ENCODE measurements at places on chromosomes 6 and 20. TPM values are rescaled to one million over a fixed set of nuclear protein-coding genes. Genes with fewer than 3 reads are reported as not detected.

The CPNE5 gene
- total RNA-seq: 36.7 TPM

The KCNK15 gene
- 3.7 TPM for total RNA-seq

The PNPLA1 gene
- 0.20 TPM for total RNA-seq

The NMBR gene
- not detected for total RNA-seq

The TP53INP2 gene
- total RNA-seq: 66.0 TPM

The HLA-DRB5 gene
- 28.4 TPM for total RNA-seq

The PERP gene
- 46.3 TPM for total RNA-seq

The CAGE1 gene
- not detected for total RNA-seq

The HLA-DOB gene
- total RNA-seq: not detected

The FAM184A gene
- total RNA-seq: 2.2 TPM

The NKX2-2 gene
- not detected for total RNA-seq

The RAET1E gene
- total RNA-seq: 4.3 TPM

The IL17F gene
- not detected for total RNA-seq

The ZBTB12 gene
- total RNA-seq: 0.52 TPM

The GATA5 gene
- total RNA-seq: 6.9 TPM

The PRKN gene
- 19.3 TPM for total RNA-seq

The DNAH8 gene
- 0.04 TPM for total RNA-seq

The MYLK4 gene
- 3.6 TPM for total RNA-seq

The JAG1 gene
- 32.8 TPM for total RNA-seq

The LY6G6F gene
- total RNA-seq: not detected

The MUCL3 gene
- total RNA-seq: not detected

The SPAG4 gene
- total RNA-seq: 4.6 TPM

The HIVEP2 gene
- total RNA-seq: 28.6 TPM

The HNF4A gene
- total RNA-seq: not detected

The RHAG gene
- total RNA-seq: 1.3 TPM

The BPIFB1 gene
- not detected for total RNA-seq

The DCDC2 gene
- total RNA-seq: not detected

The PGC gene
- not detected for total RNA-seq

The BTN2A1 gene
- total RNA-seq: 7.6 TPM

The PCSK2 gene
- 2.6 TPM for total RNA-seq

The PRRT1 gene
- total RNA-seq: 0.70 TPM

The RNF144B gene
- total RNA-seq: 14.2 TPM

The FUT9 gene
- total RNA-seq: not detected

The ISM1 gene
- 1.3 TPM for total RNA-seq

The NCOA5 gene
- total RNA-seq: 17.8 TPM

Data from right atrium auricular region (tissue), 2 donors.